ENCODE measurements at places on chromosomes 16 and 17.

DNA sequence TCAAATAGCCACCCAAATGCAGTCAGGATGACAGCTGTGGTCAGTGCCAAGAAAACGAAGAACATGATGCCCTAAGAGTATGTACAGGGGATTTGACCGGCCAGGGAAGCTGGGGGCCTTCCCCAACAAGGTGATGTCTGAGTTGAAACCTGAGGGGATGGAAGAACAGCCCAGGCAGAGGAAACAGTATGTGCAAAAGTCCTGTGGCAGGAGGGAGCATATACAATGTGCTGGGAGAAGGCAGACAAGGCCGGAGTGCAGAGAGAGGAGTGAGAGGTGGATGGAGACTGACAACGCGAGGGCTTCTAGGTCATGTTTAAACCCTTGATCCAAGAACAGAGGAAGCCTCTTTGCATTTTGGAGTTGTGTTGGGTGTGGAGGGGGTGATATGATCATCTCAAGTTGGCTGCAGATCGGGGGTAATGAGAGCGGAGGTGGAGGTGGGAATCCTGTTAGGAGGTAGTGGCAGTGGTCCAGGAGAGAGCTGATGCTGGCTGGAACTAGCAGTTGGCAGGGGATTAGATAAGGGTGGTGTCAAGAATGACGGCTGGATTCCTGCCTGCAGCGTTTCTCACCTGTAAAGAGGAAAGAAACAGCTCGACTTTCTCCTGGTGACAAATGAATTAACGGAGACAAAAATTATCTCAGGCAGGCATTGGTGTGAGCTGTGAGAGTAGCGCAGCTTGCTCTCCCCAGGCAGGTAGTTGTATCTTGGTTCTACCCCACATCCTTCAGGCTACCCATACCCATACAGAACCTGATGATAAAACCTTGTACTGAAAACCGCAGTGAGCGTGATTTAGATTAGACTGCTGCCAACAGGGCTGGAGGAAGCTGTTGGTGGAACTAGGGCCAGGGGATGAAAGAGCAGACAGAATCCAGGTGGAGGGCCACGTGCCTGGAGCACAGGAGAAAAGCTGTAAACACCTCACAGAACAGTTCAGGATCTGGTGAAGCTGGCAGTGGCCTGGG, 37.2 kb upstream of the NGFR start:
- no peak for DNase-seq

- DNase-seq, result no peak
These were observed 6.9 kb downstream of the ATXN2L start for GRCh38 chr16:28829747-28830146.

DNA sequence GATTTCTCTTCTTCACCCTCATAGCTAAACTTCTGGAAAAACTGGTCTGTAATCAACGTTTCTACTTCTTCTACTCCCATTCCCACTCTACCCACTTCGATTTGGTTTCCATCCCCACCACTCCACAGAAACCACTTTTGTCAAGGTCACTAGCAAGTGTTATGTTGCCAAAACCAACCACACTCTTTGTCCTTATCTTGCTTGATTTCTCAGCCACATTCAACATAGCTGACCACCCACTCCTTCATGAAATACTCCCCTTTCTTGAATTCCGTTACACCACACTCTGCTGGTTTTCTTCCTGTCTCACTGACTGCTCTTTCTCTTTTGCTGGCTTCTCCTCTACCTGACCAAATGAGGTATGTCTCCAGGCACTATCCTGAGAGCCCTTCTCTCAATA, 11.9 kb downstream of the IKZF3 start:
- DNase-seq, result no peak

DNA sequence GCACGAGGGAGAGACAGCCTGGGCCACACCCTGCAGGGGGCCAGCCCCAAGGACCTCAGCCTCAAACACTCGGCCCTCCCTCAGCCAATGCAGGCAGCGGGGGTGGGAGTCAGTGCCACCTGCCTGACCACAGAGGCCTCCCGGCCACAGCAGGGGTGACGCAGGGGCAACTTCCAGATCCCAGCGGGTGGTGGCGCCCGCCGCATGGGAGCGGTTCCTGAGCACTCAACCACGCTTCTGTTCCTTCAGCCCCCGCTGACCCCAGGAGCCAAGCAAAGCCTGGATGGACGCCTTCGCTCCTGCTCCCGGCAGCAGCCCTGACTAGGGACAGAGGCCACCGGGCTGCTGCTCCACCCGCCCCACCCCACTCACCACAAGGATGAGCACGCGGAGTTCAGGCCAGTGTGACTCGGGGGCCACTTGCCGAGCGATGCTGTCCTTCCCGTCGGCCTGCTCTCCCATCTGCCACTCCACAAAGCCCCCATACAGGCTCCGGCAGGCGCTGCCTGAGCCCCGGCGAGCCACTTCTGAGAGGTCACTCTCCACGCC, 5.0 kb upstream of the CYBA start:
- no peak for DNase-seq

GRCh38 chr17:149897-150584, 12.7 kb downstream of the SCGB1C2 start:
- DNase-seq, result no peak

- DNase-seq, result no peak
These were observed 4.1 kb upstream of the HOXB9 start for GRCh38 chr17:48630009-48630924.

DNA sequence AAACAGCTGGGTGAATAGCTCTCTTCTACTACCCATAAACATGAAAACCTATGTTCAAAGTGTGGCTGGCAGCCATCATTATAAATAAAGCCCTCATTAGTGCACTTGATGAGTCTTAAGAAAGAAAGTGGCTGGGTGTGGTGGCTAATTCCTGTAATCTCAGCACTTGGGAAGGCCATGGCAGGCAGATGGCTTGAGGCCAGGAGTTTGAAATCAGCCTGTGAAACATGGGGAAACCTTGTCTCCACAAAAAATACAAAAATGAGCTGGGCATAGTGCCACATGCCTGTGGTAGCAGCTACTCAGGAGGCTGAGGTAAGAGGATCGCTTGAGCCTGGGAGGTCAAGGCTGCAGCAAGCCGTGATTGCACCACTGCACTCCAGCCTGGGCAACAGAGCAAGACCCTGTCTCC, 28.3 kb upstream of the APPBP2 start:
- no peak for DNase-seq

- no peak for DNase-seq
These were observed 78.5 kb downstream of the C16orf78 start for GRCh38 chr16:49452108-49452507.

GRCh38 chr17:259341-259976, 78.0 kb upstream of the DOC2B start:
- no peak for DNase-seq

GRCh38 chr17:49851387-49852291, 3.8 kb upstream of the TAC4 start:
- no peak for DNase-seq
